KBM-7 (cell line): ENCODE measurements at places on chromosomes 7 and 10.
A peak's percentile ranks its signal among the peaks of the same experiment; 100 is the strongest.

- peak; percentile 50 for DNase-seq
These were observed 307.4 kb upstream of the AOAH start for GRCh38 chr7:37031571-37032257.

- DNase-seq: peak; percentile 8
These were observed 103.9 kb upstream of the STK17A start for GRCh38 chr7:43479042-43479441.

DNA sequence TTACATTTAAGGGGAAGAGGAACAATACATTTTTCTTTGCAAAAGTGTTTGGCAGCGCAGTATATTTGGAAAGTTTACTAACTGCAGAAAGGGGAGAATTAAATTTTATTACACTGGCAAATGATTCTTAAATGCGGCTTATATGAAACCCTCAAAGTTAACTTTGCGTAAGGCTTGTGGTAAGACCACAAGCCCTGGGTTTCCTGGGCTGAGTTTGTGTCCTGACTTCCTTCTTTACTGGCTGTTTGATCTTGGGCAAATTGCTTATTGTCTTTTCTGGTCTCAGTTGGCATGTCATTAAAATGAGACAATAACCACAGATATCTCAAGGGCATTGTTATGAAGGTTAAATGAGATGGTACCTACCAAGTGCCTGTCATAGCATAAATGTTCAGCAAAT, 106.8 kb downstream of the GLRX3 start:
- peak; percentile 35 for DNase-seq

DNA sequence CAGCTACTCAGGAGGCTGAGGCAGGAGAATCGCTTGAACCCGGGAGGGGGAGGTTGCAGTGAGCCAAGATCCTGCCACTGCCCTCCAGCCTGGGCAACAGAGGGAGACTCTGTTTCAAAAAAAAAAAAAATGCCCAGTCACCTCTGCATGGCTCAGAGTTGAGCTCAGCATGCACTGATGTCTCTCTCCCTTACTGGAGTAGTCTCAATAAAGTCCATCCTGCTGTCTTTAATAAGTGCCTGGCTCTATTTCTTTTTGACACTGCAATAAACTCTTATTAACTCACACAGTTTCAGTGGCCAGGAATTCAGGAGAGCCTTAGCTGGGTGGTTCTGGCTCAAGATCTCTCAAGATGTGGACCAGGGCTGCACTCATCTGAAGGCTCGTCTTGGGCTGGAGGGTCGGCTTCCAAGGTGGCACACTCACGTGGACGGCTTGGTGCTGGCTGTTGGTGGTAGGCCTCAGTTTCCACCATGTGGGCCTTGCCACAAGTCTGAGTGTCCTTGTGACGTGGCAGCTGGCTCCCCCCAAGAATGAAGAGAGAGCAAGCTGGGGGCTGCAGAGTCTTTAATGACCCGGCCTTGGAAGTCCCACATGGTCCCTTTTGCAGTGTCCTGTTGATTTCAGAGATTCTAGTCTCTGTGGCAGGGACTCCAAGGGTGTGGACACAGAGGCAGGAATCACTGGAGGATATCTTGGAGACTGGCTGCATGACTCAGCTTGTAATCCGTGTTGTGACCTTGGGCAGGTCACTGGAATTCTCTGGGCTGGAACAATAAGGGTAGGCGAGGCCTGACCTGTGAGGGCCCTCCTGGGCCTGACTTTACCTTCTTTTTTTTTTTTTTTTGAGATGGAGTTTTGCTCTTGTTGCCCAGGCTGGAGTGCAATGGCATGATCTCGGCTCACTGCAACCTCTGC, 85.9 kb upstream of the KMT2C start:
- DNase-seq: no peak

DNA sequence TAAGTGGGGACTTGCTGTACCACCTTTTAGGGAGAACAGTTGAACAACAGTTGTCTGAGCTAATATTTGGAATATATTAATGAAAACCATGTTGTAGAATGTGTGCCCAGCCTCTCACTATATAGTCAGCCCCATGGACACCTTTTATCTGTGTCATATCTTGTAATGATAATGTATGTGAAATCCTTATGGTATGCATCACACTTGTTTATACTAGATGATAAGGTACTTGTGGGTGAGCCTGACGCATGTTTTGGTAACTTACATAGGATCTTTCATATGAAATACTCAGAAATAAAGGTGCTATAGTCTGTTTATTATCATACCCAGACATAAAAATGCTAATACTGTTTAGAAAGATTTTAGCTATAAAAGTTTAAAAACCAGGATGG, 32.8 kb downstream of the CAMK1D start:
- DNase-seq: no peak

- DNase-seq: no peak
These were observed 243.9 kb downstream of the TNS3 start for GRCh38 chr7:47338026-47338425.

DNA sequence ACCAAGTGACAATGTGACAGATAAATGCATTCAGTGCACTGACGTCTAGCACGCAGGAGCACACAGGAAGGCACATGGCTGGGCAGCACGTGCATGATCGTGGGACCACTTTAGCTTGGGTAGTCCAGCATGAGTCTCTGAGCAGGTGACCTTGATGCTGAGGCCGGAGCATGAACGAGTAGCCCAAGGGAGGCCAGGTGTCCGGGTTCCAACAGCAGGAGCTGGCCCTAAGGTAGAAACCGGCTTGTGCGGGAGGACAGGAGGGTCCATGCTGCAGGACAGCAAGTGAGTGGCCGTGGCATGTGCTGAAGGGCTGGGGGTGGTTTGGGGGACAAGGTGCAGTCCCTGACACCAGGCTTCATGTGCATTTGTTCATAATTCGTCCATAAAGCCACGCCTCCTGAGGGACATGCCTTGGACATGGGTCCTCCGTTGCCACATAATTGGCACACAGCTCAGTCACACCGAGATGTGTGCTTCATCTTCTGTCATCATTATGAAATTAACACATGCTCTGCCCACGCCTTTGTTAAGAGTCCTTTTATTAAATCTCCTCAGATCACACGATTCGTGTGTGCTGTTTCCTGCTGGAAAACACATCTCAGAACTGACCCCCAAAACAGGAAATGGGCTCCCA, 3.1 kb upstream of the STK32C start:
- no peak for DNase-seq

DNA sequence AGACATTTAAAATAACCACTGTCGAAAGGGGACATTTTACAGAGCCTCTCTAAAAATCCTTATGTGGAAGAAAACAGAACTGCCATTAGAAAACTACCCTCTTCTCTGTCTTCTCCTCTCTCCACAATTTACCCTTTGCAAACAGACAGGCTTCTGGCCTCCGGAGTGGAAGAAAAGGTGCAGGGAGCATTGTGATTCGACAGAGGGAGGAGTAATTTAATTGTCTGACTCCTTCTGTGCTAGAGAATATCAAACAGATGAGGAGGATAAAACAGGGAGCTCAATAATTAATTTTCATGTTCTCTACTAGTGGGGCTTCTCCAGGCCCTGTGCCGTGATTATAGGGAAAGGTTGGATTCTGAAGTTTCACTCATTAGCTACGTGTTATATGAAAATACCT, 615.5 kb upstream of the MKI67 start:
- no peak for DNase-seq
